Sigmoid colon (tissue), 7 donors: ENCODE measurements at places on chromosomes 1 and 21.
A peak's percentile ranks its signal among the peaks of the same experiment; 100 is the strongest.

DNA sequence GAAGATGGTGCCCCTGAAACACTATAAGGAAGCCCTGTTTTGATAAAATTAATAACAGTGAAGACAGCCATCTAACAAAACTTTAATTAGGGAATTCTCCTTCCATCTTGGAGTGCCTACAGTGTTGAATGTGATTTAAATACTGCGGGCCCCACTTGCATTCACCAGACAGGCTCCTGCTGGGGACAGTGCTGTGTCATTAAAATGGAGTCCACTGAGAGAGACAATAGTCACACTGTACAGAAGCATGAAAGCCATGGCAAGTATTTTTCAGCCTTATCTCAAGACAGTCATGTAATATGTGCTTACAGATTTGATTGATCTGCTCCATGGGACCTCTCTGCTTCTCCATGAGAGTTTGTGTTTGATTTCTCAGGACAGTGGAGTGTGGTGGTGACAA lies 29.7 kb upstream of the ZBTB18 start:
- no peak overlapping the region for H3K4me3 ChIP-seq
- H3K27ac ChIP-seq = no peak overlapping the region
- no peaks in the 10 kb centered on the region for H3K27me3 ChIP-seq
- no peaks in the 10 kb centered on the region for H3K4me1 ChIP-seq
- no peak for DNase-seq
- H3K36me3 ChIP-seq = no peaks in the 10 kb centered on the region

- H3K36me3 ChIP-seq = no peaks in the 10 kb centered on the region
- no peaks in the 10 kb centered on the region for H3K27me3 ChIP-seq
- H3K4me1 ChIP-seq = no peaks in the 10 kb centered on the region
- DNase-seq = no peak
Measured at GRCh38 chr21:18118566-18118965, 126.1 kb upstream of the CHODL start.

DNA sequence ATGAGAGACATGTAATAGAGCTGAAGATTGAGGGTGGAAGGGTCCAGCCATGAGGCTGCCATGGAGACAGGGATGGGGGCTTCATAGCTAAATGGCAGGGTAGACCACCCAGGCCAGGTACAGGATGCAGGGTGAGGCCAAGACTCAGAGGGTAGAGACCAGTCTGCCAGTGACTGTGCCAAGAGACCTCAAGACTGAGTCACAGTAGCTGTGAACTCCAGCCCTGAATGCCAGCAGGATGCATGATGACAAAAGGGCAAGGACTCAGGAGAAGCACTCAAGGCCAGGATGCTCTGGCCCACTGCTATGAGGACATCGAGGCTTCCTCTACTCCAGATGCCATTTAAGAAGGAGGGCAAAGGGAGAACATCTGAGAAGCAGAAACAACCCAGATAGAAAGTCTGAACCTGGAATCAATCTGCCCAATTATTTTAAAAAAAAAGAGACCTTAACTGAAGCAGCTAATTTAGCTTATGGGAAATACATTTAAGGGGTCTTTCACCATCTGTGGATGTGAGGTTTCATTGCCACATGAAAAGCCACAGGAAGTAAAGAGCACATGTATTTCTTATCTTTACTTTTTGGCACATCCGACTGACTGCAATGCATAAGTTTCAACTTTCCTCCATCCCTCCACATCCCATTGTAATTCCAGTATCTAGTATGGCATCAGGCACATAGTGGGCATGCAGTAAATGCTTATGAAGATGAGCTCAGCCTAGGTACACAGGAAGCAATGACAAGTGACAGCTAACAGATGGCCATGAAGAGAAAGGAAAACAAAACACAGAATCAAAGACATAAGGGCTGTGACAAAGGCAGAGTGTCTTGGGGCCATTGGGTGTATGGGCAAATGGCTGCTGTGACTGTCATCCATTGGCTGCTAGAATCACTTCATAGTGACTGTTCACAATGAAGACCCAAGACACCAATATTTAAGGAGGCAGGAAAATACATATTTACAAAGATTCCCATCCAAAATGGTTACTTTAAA lies 40.2 kb downstream of the SUSD4 start:
- H3K4me1 ChIP-seq = no peaks in the 10 kb centered on the region
- H3K36me3 ChIP-seq = no peaks in the 10 kb centered on the region
- H3K27me3 ChIP-seq = no peaks in the 10 kb centered on the region
- DNase-seq = no peak

GRCh38 chr1:11147197-11147770 lies 41.9 kb upstream of the ANGPTL7 start:
- no peak overlapping the region for H3K4me3 ChIP-seq
- no peaks in the 10 kb centered on the region for H3K4me1 ChIP-seq
- no peak for DNase-seq
- no peaks in the 10 kb centered on the region for H3K27me3 ChIP-seq

DNA sequence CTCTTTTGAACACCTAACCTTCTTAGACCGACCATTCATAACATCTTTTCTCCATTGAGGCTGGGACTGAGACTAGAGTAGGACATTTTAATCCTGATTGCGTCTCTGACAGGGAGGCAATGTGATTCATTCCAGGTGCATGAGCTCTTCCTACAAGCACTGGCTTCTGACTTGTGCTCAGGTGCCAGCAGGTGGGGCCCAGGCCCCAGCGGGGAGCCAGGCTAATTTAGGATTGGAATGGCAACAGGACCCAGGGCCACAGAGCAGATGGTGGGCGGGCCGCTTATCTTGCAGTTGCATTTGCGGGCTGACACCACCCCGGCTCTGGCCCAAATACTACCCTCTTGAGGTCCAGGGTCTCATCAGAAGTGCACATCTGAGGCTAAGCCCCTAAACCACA lies 4.1 kb downstream of the GPA33 start:
- no peaks in the 10 kb centered on the region for H3K36me3 ChIP-seq
- H3K4me1 ChIP-seq = no peaks in the 10 kb centered on the region
- DNase-seq = no peak
- H3K27me3 ChIP-seq = no peaks in the 10 kb centered on the region
- no peak overlapping the region for H3K4me3 ChIP-seq

GRCh38 chr1:35557118-35557610 lies at the start of gene KIAA0319L:
Gene KIAA0319L, minus strand, starts transcription at chr1:35557403. Its CDS starts 2,912 bp downstream, at chr1:35554491.
- peaks cover 9% of the 10 kb centered on the region for H3K36me3 ChIP-seq
- peak within 1 kb of the TSS; percentile 89 for H3K27ac ChIP-seq
- peak within 1 kb of the TSS; percentile 91 for H3K4me3 ChIP-seq
- peak; percentile 94 for DNase-seq

DNA sequence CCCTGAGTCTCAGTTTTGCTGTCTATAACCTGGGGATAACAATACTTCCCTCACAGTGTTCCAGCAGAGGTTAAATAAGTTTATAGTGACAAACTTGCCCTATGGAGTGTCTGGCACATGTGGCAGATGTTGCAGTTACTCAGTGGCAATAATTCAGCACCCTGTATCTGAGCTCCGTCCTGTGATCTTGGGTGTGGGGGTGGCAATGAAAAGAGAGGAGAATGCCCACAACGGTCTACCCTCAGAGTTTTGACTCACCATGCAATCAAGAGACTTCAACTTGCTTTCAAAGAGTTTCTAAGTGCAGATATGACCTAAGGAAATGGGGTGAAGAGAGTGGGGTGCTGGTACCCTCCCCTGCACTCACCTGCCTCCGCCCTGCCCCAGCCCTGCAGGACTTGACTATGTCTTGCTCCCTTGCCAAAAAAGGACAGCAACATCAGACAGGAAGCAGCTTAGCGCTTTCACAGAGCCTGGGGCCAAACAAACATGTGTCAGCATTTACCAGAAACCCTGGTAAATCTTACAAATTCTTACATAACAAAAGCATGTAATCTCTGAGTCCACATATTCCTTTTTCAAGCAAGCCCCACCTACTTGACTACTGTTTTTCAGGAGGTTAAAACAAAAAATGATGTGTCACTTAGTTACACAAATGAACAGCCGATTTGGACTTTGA lies 185.1 kb upstream of the CAMK1G start:
- H3K27me3 ChIP-seq = no peaks in the 10 kb centered on the region
- no peak overlapping the region for H3K27ac ChIP-seq
- no peak overlapping the region for H3K4me3 ChIP-seq

GRCh38 chr1:7485086-7485780 lies 285.9 kb upstream of the VAMP3 start:
- H3K27ac ChIP-seq = no peak overlapping the region
- no peaks in the 10 kb centered on the region for H3K36me3 ChIP-seq
- H3K4me3 ChIP-seq = no peak overlapping the region
- DNase-seq = no peak
- H3K27me3 ChIP-seq = no peaks in the 10 kb centered on the region

GRCh38 chr21:42833859-42834725 lies 45.2 kb downstream of the WDR4 start:
- H3K4me3 ChIP-seq = no peak overlapping the region
- no peaks in the 10 kb centered on the region for H3K36me3 ChIP-seq
- no peak overlapping the region for H3K27ac ChIP-seq
- no peaks in the 10 kb centered on the region for H3K4me1 ChIP-seq

DNA sequence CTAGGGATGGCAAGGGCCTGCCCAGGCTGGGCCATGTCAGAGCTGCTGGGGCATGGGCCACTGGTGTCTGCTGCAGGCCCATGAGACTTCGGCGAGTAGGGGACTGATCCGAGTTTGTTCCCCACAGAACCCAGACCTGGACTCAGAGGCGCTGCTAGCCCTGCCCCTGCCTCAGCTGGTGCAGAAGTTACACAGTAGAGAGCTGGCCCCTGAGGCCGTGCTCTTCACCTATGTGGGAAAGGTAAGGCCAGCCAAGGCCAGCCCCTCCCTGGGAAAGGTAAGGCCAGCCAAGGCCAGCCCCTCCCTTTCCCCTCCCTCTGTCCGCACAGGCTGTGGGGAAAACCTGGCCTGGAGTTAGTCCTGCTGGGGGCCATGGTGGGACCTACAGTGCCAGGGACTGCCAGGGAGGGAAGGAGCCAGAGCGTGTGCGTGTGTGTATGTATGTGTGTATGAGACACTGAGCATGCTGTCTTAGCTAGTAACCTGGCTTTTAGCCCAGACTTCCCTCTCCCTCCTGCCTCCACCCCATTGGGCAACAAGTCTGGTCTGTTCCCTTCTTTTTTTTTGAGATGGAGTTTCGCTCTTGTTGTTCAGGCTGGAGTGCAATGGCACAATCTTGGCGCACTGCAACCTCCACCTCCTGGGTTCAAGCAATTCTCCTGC lies 8.0 kb downstream of the FAAH start:
- H3K4me3 ChIP-seq = no peak overlapping the region
- DNase-seq = peak; percentile 92
- H3K4me1 ChIP-seq = peaks cover 24% of the 10 kb centered on the region
- H3K27ac ChIP-seq = peak overlapping the region; percentile 45
- H3K36me3 ChIP-seq = no peaks in the 10 kb centered on the region

DNA sequence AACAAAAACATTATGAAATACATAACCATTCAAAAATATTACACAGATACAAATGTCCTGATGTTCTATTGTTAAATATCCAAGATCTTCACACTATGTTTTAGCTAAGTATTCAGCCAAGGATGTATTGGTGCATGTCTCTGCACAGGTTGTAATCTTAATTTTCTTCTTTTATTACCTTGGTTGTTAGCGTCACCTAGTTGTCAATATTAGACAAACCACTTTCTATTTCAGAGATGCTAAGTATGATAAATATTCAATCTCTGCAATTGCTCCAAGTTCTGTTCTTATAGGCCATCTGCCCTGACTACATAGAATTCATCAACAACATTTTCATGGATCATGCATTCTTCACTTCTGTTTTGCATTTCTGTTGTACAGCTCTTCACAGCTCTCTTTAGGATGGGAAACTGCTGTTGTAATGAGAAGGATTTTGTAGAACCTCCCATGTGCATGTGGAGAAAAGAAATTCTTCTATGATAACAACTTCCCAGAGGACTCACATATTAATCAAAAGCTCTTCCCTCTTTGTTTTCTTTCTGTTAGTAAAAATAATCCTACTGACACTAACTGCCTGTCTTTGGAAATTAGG lies 380.1 kb downstream of the NUF2 start:
- H3K36me3 ChIP-seq = no peaks in the 10 kb centered on the region
- no peak overlapping the region for H3K4me3 ChIP-seq
- no peaks in the 10 kb centered on the region for H3K27me3 ChIP-seq
- H3K4me1 ChIP-seq = no peaks in the 10 kb centered on the region
- no peak for DNase-seq
- H3K27ac ChIP-seq = no peak overlapping the region

DNA sequence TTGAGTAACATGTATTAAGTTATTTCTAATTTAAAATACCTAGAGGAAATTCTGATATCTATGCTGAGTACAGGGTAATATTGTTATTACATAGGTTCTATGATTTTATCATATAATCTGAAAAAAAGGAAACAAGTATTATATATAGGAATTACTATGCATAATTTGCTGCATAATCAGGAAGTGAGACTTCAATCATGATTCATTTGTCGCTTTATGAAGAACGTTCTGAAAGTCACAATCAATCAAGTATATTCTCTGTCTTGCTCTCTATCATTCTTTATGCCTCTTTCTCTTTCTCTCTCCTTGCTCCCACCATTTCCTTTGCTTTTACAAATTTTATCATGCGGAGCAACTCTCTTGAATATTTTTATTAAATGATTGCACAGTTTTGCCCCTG lies 1130.3 kb downstream of the PLA2G4A start:
- H3K4me3 ChIP-seq = no peak overlapping the region

GRCh38 chr1:23601968-23602876 lies 42.9 kb upstream of the ID3 start:
- DNase-seq = no peak
- H3K36me3 ChIP-seq = no peaks in the 10 kb centered on the region
- H3K27me3 ChIP-seq = no peaks in the 10 kb centered on the region
- H3K27ac ChIP-seq = no peak overlapping the region
- no peaks in the 10 kb centered on the region for H3K4me1 ChIP-seq
- H3K4me3 ChIP-seq = no peak overlapping the region

DNA sequence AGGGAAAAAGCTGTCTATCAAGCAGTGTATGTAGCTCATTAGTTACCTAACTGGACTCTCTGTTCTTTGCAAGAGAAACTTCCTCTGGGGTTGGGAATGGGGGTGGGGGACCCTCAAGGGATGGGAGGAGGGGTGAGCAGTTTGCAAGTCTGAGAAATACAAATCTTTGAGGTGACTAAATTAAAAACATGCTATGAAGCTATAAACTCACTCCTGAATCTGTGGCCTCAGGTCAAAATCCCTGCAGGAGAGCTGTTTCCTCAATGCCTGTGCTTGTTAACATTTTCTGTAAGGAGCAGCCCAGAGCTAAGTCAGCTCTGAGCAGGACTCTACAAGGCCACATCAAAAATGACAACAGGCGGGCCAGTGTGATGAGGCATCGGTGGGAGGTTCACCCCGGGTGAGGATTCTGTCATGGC lies 32.8 kb upstream of the PTPRC start:
- H3K36me3 ChIP-seq = no peaks in the 10 kb centered on the region
- H3K4me3 ChIP-seq = no peak overlapping the region
- no peak overlapping the region for H3K27ac ChIP-seq
- no peaks in the 10 kb centered on the region for H3K27me3 ChIP-seq
- DNase-seq = no peak

DNA sequence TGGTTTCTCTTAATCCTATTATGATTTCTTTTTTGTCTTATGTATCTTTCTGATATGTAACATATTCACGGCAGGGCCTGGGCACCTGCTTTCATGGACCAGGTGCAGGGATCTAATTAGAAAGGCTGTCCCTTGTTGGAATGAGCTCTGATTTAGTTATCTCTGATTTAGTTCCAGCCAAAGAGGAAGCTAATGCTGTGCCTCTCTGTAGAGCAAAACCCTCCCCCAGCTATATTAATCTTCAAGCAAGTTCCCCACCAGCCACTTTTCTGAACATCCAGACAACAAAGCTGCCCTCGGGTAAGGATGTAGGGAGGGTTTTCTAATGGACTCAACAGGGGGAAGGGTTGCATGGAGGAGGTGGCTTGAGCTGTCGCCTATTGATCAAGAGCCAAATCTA lies 6.1 kb downstream of the TSACC start:
- H3K27ac ChIP-seq = no peak overlapping the region
- no peaks in the 10 kb centered on the region for H3K27me3 ChIP-seq
- no peak overlapping the region for H3K4me3 ChIP-seq
- DNase-seq = no peak
